ENCODE measurements at places on chromosomes 5 and 9.

- no peak for DNase-seq
Measured at GRCh38 chr5:15598294-15598902, 98.4 kb downstream of the FBXL7 start.

DNA sequence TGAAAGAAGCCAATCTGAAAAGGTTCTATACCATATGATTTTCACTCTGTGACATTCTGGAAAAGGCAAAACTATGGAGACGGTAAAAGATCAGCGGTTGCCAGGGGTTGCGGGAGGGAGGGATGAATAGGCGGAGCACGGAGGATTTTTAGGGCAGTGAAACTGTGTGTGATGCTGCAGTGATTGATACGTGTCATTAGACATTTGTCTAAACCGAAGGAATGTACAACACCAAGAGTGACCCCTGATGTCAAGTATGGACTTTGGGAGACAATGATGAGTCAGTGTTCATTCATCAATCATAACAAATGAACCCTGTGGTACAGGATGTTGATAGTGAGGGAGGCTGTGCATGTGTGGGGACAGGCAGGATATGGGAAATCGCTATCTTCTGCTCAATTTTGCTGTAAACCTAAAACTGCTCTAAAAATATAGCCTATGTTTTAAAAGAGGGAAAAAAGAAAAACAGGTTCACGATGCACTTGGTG, 34.4 kb downstream of the ERGIC1 start:
- DNase-seq = no peak

DNA sequence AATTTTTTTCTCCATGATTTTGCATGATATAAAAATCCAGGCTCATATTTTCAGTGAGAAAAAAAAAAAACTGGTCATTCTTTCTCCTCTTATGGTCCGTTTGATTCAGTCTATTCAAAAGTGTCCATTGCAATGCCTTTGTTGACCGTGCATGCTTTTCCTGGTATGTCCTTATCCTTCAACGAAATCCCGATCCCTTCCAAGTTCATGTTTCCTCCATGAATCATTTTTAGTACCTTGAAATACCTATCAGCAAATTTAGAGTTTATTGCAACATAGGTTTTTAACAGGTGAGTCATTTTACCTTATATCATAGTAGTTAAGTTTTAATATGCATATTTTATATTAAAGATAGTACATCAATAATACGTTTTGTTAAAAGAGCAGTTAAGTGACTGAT, 773.8 kb upstream of the CHD1 start:
- DNase-seq = no peak

- no peak for DNase-seq
Measured at GRCh38 chr5:13941468-13941867, 3.0 kb downstream of the DNAH5 start.

DNA sequence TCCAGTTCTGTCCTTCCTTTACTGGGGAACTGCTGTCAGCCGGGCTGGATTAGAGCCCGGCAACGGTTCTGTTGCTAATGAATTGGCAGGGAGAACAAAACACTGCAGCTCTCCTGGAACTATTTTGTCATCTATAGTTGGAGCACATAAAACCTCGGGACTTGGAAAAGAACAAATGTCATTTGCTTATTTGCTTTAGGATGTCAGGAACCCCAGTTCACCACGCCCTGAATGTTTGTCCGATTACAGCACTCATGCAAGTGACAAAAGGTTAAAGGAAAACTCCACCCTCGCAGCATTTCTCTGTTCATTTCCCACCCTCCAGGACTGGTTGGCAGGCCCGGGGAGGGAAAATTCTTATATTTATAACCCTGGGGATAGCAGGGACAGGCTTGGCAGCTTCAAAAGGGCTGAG, 66.4 kb upstream of the PLPP1 start:
- no peak for DNase-seq

DNA sequence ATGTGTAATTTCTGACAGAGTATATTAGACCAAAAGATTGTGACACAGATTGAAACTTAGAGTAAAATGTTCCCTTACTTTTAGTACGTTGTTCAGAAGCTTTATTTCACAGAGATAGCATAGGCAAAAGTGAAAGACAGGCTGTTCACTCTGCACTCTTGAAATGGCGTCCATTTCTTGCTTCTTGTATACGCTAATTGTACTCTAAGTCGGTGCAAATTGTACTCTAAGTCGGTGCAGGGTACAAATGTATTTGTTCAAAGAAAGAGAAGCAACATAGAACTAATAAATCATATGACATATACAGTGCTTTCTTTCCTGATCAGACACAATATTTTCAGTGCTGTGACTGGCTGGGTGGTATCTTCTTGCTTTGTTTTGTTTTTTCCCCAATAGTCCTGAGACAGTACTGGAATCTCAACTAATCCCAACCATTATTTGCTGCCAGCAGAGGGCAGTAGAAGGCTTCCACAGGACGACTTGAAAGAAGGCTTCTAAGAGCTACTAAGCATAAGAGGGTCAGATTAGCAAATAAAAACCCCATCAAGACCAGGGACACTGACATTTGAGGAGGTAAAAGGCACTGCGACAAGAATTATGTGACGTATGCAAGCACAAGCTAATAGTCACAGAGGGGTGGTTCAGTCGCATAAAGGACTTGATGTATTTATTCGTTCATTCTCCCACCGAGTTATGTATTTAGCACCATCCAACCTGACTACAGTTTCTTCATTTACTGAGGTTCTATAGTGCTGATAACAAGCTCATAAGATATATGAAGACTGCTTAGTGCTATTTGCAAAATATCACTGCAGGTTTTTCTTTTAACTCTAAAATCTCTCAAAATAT, 831.8 kb downstream of the TAF11L14 start:
- peak; percentile 18 for DNase-seq

- no peak for DNase-seq
Measured at GRCh38 chr5:41408676-41409443, 101.5 kb downstream of the PLCXD3 start.

DNA sequence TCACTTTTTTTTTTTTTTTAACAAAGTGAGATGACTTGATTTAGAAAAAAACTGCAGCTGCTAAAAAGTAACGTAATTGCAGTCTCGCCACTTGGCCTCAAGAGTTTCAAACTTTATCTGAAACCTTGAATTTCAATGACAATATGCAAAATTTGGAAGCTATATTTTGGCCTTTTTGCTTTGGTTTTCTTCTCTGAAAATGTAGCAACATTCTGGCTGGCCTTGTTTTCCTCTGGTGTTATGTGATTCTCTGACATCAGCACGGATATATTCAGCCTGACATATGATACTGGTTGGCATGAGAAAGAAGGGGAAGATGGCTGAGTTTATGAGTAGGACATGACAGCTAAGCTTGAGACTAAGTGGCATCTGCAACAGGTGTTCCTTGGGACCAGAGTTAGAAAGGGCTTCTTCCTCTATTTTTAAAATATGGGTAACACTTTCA, 136.5 kb downstream of the MEF2C start:
- no peak for DNase-seq

DNA sequence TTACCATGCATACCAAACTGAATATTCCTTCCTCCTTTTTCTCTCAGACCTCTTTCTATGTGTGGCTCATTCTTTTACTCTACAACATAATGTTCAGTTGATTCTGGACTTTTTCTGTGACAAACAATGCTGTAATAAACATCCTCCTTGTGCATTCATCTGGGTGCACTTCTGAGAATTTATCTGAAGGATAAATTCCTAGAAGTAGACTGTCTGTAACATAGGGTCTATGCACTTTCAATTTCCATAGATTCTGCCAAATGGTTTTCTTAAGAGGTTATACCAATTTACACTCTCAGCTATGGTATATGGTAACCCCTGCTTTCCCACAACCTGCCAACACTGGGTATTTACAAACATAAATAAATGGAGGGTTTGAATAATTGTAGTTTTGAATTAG, 24.1 kb upstream of the TNC start:
- DNase-seq = no peak

GRCh38 chr5:149578896-149579295, 2.4 kb upstream of the ARHGEF37 start:
- DNase-seq = no peak

- DNase-seq = no peak
Measured at GRCh38 chr5:172943283-172943841, 15.9 kb upstream of the RPL26L1 start.

DNA sequence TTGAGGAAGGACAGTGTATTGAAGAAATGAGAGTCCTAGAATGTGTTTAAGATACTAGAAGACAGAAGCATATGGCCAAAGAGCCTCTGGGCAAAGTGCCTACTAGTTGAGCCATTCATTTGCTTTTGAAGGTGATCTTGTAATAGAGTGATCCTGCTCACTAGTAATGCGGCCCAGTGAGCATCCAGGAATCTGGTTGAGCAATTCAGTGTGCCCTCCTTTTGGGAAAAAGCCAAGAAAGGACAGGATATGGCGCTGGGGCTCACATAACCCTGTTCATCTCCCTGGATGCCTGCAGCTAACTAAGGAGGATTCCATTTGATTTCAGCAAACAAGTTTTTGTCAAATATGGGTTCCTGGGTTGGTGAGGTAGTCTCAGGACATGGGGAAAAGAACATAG, 16.3 kb downstream of the ADAM19 start:
- no peak for DNase-seq

All from activated T-cell treated with anti-CD3 and anti-CD28 coated beads for 24 hours (primary cell).